ENCODE measurements at places on chromosomes 5 and 9.

- no peak for DNase-seq
- H3K4me1 ChIP-seq: no peaks in the 10 kb centered on the region
- no peaks in the 10 kb centered on the region for H3K36me3 ChIP-seq
These were observed 368.1 kb upstream of the CTNND2 start for GRCh38 chr5:12272389-12272788.

DNA sequence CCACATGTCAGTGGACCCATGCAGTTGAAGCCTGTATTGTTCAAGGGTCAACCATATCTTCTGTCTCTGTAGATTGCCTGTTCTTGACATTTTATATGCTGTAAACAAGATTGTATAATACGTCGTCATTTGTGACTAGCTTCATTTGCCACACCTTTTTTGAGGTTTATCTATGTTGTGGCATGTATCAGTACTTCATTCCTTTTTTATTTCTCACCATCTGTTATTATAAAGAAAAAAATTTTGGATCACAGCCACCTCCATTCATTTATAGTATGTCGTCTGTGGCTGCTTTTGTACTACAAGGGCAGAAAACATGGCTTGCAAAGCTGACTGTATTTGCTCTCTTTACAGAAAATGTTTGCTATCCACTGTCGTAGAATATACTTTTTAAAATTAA, 72.4 kb downstream of the TEK start:
- no peaks in the 10 kb centered on the region for H3K36me3 ChIP-seq
- no peak overlapping the region for H3K27ac ChIP-seq
- no peak overlapping the region for H3K4me3 ChIP-seq
- no peak for DNase-seq

- H3K4me1 ChIP-seq: no peaks in the 10 kb centered on the region
- no peak for DNase-seq
- H3K27ac ChIP-seq: no peak overlapping the region
- H3K27me3 ChIP-seq: peaks cover 7% of the 10 kb centered on the region
- no peak overlapping the region for H3K4me3 ChIP-seq
These were observed 139.6 kb downstream of the CMYA5 start for GRCh38 chr5:79829260-79829659.

- no peaks in the 10 kb centered on the region for H3K36me3 ChIP-seq
- no peak for DNase-seq
These were observed 36.3 kb downstream of the OLFM1 start for GRCh38 chr9:135123773-135124134.

- H3K4me3 ChIP-seq: no peak overlapping the region
- no peaks in the 10 kb centered on the region for H3K27me3 ChIP-seq
- DNase-seq: no peak
- peaks cover 85% of the 10 kb centered on the region for H3K36me3 ChIP-seq
These were observed 57.0 kb downstream of the ECPAS start for GRCh38 chr9:111427186-111427585.

DNA sequence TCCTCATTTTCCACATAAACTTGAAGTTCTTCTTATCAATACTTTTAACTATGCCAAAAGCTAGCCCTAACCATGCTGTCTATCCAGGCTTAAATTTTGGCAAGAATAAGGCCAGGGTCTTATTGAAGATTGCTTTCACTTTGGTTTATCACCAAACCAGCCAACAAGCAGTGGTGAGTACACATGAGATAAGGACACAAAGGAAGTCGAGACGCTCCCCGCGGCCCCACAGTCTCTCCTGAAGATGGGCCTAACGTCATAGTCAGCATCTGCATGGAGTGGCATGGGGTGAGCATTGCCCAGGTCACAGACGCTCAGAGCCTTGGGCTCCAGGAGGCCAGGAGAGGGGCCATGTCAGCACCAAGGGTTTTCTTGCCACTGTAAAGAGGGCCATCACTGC, 80.3 kb downstream of the ATPSCKMT start:
- no peaks in the 10 kb centered on the region for H3K27me3 ChIP-seq
- no peak overlapping the region for H3K4me3 ChIP-seq
- no peak overlapping the region for H3K27ac ChIP-seq

DNA sequence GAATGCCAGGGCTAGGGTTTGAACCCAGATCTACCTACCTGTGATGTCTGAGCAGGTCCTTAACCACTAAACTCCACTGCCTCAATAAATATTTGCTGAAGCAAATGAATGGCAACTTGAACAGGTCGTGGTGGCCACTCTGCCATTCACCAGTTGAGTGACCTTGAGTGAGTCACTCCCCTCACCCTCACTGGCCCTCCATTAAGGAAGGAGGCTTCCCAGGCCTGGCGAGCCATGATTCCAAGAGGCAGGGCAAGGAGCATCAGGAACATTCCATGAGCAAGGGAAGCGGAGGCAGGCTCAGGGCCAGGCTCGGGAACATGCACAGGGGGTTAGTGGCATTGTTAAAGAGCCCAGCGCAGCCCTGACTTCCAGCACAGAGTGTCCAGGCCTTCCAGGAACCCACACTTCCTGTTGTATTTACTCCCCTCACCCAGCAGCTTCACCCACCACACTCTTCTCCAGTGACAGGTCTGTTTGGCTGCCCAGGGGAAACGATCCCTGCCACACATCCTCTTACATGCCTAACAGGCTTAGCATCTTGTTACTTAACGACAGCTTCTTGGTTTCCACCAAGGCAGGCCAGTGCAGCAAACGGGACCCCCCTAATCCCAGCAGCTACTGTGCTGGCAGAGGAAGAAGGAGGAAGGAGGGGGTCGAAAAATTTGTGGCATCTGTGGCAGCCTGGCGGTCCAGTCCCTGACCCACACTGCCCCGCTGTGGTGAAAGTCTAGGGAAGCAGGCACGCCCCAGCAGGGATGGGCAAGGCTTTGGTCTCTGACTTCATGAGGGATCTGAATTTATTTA, 43.7 kb upstream of the TTC1 start:
- H3K27ac ChIP-seq: no peak overlapping the region
- peaks cover 38% of the 10 kb centered on the region for H3K27me3 ChIP-seq
- no peak for DNase-seq
- H3K4me3 ChIP-seq: no peak overlapping the region

- DNase-seq: peak; percentile 31
- no peaks in the 10 kb centered on the region for H3K36me3 ChIP-seq
- H3K4me1 ChIP-seq: peaks cover 22% of the 10 kb centered on the region
- H3K4me3 ChIP-seq: peak within 1 kb of the TSS; percentile 75
- peaks cover 75% of the 10 kb centered on the region for H3K27me3 ChIP-seq
- H3K27ac ChIP-seq: peak within 1 kb of the TSS; percentile 12
These were observed at the start of gene EFNA5 for GRCh38 chr5:107670932-107671741. EFNA5 (minus strand) TSS chr5:107670937.

DNA sequence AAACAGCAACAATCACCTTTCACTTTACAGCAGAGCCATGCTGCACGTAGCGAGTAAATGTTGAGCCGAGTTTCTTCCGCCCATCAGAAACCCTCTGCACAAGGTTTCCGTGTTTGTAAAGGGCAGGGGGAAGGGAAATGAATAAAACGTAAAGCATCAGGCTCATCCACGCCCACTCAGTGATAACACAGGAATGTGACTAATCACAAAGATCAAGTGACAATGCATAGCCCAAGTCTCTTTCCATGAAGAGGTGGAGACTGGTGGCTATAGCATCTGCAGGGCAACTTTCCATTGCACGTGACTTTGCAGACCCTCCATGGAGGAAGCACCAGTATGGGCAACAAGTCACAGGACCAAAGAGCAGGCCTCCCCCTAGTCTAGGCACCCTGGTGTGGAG, 56.6 kb downstream of the CAMSAP1 start:
- H3K36me3 ChIP-seq: peaks cover 37% of the 10 kb centered on the region
- peaks cover 12% of the 10 kb centered on the region for H3K4me1 ChIP-seq

DNA sequence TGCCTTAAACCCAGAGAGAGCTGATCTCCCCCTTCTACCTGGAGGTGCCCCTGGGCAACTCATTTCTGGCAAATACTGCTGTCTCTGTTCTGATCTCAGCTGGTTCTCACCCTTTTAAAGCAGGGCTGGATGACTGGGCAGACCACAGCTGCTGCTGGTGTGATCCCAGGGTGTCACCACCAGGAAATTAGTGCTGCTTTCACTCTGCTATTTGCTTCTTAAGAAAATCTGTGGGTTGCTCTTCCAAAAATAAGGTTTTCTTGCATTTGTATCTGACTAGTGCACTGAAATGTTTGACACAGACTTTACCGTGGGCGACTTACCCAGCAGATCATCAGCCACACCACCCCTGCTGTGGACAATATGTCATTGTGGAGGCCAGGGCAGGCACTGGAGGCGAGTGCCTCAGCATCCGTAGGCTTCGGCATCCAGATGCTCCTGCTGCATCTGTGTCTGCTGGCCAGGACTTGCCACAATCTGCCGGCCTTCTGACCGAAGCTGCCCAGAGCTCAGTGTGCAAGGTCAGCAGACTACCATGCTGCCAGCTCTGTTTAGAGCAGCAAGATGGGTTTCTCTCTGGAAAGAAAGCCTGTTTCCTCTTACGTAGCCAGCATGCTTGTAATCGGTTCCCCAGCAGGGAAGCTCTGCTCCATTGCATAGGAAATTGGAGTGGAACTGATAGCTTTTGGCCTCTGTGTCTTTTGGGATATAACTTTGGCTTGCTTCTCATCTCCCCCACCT, 13.6 kb downstream of the ARHGAP26 start:
- DNase-seq: peak; percentile 35
- peaks cover 66% of the 10 kb centered on the region for H3K4me1 ChIP-seq
- H3K4me3 ChIP-seq: peak overlapping the region; percentile 27
- peak overlapping the region; percentile 86 for H3K27ac ChIP-seq
- no peaks in the 10 kb centered on the region for H3K27me3 ChIP-seq

DNA sequence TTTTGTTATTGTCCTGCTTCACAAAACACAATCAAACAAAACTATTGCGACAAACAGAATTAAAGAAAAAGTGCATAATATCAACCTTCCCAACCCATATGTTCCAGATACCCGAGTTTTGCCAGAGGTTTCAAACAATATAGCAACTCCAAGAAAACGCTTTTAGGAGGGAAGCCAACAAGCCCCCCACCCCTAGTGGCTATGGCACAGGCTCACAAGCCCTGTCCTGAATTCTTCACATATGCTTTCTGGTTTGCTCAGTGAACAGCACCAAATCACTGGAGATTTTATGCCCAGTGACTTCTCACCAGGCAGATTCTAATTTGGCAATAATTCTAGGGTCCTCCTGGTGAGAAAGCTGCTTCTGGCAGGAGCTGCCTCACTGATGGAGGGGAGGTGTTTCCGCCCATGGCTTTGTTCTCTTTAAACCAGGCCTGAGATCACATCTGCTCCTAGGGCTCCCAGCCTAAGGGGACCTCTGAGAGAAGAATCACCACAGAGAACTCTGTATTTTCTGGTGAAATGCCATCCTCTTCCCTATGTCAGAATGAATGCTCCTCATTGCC, 1982.4 kb downstream of the EFNA5 start:
- no peaks in the 10 kb centered on the region for H3K4me1 ChIP-seq
- H3K36me3 ChIP-seq: no peaks in the 10 kb centered on the region
- no peak for DNase-seq
- H3K27me3 ChIP-seq: no peaks in the 10 kb centered on the region

DNA sequence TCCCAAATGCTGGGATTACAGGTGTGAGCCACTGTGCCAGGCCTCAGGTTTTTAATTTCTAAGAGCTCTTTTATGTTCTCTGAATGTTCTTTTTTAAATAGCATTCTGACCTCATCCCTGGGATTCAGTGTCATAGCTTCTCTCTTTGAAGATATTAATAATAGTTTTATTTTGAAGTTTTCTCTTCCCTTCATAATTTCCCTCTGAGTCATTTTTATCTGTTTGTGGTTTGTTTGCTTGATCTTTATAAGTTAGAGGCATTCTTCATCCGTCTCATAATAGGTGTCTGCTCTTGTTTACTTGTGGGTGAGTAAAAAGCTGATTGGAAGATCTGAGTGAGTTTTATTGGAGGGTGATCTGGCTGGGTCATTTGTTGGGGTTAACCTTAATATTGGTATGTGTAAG, 12.5 kb upstream of the MAMDC2 start:
- no peak for DNase-seq
- H3K4me1 ChIP-seq: no peaks in the 10 kb centered on the region
- H3K27ac ChIP-seq: no peak overlapping the region
- no peak overlapping the region for H3K4me3 ChIP-seq
- no peaks in the 10 kb centered on the region for H3K36me3 ChIP-seq

DNA sequence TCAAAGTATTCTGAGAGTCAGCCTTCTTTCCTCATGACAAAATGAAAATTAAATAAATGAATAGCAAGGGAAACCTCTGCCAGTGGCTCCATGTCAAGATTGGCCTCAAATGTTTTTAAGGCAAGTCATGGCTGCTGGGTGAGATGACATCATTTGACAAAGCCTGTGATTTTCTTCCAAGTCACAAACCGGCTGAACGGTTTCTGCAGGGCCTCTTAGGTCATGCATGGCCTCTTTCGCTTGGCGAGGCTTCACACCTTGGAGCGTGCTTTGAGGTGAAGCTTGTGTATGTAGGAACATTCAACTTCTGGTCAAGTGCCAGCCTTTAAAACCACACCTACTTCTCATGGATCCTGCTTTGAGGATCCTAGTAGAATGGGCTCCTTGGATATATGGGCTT, 161.0 kb upstream of the ZNF618 start:
- H3K36me3 ChIP-seq: no peaks in the 10 kb centered on the region
- no peak for DNase-seq
- no peak overlapping the region for H3K4me3 ChIP-seq
- no peak overlapping the region for H3K27ac ChIP-seq

DNA sequence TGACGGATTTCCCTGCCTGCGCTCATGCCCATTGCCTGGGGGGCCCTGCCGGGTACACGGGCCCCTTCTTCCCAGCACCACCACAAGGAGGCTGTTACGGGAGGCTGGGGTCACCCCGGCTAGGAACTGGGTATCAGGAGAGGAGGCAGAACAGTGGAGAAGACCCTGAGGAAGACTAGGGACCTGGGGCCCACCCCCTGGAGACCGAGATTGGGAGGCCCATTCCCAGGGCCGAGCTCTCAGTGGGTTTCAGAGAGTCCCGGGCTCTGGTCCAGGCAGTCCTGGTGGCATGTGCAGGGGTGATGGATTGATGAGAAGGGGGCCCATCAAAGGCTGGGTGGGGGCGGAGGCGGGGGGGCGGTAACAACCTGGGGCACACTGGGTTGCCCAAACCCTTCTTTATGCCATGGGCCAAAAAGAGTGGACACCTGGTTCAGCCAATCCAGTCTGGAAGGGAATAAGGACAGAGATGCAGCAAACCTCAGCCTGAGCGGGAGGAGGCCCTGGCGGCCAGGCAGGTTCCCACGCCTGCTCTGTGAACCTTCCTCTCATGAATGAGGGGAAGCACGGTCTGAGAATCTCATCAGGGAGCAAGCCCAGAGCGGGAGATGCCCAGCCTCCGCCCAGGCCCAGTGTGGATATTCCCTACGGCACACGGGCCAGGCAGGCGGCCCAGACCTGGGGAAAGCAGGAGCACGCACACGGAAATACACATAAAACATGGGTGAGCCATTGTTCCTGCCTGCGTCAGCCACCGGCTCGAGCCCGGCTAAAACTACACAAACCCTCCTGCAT, 785 bp upstream of the P4HA2 start:
- no peak overlapping the region for H3K27ac ChIP-seq
- peak overlapping the region; percentile 76 for H3K4me3 ChIP-seq
- DNase-seq: no peak
- H3K36me3 ChIP-seq: peaks cover 23% of the 10 kb centered on the region

Data from activated T-helper 2 cell treated with anti-CD3 and anti-CD28 coated beads, Interferon-gamma antibody, Interleukin-2, Interleukin-4, amounts not matched to agents 10 μg/mL and 5 μg/mL and 100 μg/mL, durations not matched to agents 14 hours and 24 hours and 36 hours (primary cell).